Small intestine (tissue), 16 donors: ENCODE measurements at places on chromosomes 1 and 21.

GRCh38 chr1:214537219-214537618 lies 14.2 kb downstream of the PTPN14 start:
- DNase-seq, result no peak

- no peak for DNase-seq
Measured at GRCh38 chr1:151435174-151435573, 24.1 kb downstream of the POGZ start.

- no peak for DNase-seq
Measured at GRCh38 chr1:152029144-152029928, 7.5 kb downstream of the S100A11 start.

- no peak for DNase-seq
Measured at GRCh38 chr1:41812453-41812852, 106.3 kb downstream of the HIVEP3 start.

- peak; percentile 3 for DNase-seq
Measured at GRCh38 chr21:30340714-30341573, 3.5 kb upstream of the KRTAP27-1 start.

- no peak for DNase-seq
Measured at GRCh38 chr1:240100371-240100934, 8.8 kb downstream of the FMN2 start.

GRCh38 chr1:170970256-170970655 lies 34.9 kb downstream of the MROH9 start:
- DNase-seq, result no peak

DNA sequence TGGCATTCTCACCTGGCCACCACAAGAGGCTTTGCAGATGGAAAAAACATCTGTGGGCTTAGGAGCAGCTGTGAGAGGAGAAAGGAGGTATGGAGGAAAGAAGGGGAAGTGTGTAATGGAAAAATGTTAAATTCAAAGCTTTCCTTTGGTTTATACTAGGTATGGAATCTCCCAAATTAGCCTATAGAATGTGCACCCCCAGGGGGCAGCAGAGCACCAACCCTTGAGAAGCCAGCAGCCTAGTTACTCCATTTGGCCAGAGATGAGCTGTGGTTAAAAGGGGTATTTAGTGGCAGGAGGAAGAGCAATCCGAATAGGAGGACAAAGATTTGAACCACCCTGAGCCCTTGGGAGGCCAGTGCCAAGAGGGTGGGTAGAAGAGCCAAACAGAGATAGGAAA lies 97.5 kb upstream of the CTTNBP2NL start:
- peak; percentile 31 for DNase-seq

DNA sequence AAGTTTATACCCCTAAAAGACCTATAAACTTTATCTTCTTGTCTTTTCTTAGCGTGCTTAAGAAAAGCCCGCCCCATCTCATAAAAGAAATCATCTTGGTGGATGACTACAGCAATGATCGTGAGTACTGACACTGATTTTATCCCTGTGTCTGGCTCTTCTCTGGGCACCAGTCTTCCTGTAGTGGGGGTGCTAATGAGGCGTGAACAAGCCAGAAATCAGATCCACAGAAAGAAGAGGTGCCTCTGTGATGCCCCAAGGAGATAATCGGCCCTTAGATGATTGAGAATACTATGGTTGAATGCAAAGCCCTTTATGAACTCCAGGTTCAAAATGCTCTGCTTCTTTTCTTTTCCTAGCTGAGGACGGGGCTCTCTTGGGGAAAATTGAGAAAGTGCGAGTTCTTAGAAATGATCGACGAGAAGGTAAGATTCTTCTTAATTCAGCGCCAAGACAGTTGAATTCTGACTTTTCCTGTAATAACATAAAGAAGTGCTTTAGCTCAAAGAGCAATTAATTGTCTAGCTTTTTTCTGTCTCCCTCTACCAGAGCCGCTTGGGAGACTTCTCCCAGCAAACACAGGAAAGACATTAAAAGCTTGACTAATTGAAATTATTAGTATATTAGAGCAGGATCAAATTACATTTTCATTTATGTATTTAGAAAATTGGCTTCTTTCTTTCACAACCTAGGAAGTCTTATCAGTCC lies 169.4 kb downstream of the GALNT2 start:
- no peak for DNase-seq

- no peak for DNase-seq
Measured at GRCh38 chr1:103194984-103195383, 86.7 kb upstream of the COL11A1 start.

DNA sequence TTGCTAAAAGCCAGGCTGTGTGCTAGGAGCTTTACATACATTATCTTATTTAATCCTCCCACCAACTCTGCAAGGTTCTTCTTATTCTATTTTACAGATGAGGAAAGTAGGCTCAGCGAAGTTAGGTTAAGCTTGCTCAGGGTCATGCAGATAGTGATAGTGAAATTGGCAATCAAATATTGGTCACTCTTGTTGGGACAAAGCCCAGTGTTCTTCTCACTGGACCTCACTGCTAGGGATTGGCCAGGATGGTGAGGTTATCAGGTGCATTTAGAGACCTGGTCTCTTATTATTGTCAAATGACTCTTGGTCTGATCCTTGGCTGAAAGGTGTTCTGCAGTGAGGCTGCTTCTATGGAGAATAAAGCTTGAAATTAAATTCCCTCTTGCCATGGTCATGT lies 145.1 kb downstream of the CNIH3 start:
- no peak for DNase-seq

GRCh38 chr1:113118266-113118665 lies 45.3 kb downstream of the LRIG2 start:
- DNase-seq, result no peak

- DNase-seq, result no peak
Measured at GRCh38 chr1:226602186-226603021, 53.8 kb downstream of the STUM start.

DNA sequence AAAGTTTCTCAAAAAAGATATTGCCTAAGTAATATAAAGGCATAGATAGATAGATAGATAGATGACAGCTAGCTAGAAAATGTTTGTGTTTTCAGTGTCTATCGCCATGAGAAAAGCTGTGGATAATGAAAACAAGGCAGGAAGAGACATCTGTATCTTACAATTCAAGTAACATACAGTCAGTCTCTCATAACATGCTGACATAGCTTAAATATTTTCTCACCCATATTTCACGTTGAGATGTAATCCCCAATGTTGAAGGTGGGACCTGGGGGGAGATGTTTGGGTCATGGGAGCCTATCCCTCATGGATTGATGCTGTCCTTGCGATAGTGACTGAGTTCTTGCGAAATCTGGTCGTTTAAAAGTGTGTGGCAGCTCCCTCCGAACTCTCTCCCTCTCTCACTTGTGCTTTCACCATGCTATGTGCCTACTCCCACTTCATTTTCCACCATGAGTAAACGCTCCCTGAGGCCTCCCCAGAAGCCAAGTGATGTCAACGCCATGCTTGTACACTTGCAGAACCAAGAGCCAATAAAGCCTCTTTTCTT lies 856.8 kb upstream of the ADAMTS5 start:
- DNase-seq, result no peak

DNA sequence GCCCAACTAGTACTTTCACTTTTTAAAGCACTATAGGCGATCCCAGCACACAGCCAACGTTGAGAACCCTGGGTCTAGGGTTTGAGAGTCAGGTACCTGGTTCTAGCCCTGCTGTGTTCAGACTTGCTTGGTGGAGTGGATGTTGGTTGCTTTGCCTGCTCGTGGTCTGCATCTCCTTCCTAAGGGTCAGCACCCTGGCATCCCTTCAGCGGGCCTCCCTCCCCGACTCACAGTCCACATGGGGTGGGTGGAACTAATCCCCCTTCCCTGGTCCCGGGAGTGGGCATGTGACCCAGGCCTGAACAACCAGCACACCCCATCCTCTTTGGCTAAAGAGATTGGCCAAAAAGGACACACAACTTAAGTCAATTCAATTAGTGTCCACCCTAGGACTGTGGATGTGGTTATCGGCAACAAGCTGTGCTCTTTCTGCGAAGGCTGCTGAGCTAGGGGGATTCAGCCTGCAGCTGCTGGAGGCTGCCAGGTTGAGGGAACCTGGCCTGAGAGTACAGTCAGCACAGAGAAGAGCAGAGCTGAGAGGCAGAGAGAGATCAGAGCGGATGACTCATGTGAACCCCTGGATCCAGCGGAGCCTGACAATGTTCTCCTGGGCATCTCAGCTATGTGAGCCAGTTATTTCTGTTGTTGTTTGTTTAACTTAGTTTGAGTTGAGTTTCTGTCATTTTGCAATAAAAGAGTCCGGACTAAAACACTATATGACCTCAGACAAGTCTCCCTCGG lies 138.9 kb downstream of the ACTL8 start:
- no peak for DNase-seq

GRCh38 chr1:59568158-59568935 lies 246.4 kb upstream of the HOOK1 start:
- DNase-seq, result no peak

DNA sequence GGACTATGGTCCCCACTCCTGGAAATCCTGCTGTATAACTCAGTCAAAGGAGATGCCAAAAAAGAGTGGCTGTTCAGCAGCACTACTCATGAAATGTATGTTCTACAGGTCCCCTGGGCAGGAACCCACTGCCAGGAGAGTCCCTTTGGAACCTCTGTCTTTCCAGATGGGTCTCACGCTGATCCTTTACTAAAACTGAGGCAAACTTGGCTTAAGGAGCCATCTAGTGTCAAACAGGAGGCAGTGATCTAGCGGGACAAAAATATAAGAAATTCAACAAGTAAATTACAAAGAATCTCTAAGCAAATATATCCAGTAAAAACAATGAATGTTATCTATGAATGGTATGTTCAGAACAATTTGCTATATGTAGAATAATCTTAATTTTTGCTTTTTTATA lies 80.5 kb upstream of the PRMT6 start:
- DNase-seq, result no peak

DNA sequence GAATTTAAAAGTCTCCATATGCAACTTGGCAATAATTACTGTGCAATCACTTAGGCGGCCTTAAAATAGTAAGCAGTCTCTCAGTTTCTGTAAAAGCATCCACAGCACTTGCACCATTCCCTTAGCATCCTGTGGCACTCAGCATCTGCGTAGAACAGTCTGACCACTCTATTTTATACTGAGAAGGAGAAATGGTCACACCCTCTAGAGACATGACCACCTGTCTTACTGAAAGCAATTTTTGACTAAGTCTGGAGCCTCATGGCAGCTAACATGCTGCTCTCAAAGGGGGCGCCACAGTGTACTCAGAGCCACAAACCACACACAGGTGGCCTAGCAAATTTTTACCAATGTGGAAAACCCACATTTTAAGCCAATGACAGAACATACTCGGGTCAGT lies 62.0 kb downstream of the KCNK1 start:
- DNase-seq, result no peak
